Caudate nucleus (tissue), 63 donors: ENCODE measurements at places on chromosomes 16 and 17.

DNA sequence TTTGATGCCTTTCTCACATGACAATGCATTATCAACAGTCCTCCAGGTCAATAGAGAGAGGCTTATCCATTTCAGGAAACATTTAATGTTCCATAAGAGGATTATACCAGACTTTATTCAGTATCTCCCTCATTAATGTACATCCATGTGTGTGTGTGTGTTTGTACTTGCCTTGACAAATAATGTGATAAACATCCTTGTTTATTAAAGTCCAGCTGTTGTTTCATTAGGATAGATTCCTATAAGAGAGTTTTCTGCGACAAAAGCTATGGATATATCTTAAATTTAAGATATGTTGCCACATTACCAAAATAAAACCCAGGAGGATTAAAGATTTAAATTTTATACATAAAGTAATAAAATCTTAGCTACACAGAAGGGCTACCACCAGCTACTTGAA, 492.6 kb downstream of the TOX3 start:
- DNase-seq, result no peak

- no peak for DNase-seq
These were observed 787 bp downstream of the LHX1 start for GRCh38 chr17:36937959-36938565.

GRCh38 chr17:76658242-76658662, 14.7 kb upstream of the ST6GALNAC1 start:
- no peak for DNase-seq

DNA sequence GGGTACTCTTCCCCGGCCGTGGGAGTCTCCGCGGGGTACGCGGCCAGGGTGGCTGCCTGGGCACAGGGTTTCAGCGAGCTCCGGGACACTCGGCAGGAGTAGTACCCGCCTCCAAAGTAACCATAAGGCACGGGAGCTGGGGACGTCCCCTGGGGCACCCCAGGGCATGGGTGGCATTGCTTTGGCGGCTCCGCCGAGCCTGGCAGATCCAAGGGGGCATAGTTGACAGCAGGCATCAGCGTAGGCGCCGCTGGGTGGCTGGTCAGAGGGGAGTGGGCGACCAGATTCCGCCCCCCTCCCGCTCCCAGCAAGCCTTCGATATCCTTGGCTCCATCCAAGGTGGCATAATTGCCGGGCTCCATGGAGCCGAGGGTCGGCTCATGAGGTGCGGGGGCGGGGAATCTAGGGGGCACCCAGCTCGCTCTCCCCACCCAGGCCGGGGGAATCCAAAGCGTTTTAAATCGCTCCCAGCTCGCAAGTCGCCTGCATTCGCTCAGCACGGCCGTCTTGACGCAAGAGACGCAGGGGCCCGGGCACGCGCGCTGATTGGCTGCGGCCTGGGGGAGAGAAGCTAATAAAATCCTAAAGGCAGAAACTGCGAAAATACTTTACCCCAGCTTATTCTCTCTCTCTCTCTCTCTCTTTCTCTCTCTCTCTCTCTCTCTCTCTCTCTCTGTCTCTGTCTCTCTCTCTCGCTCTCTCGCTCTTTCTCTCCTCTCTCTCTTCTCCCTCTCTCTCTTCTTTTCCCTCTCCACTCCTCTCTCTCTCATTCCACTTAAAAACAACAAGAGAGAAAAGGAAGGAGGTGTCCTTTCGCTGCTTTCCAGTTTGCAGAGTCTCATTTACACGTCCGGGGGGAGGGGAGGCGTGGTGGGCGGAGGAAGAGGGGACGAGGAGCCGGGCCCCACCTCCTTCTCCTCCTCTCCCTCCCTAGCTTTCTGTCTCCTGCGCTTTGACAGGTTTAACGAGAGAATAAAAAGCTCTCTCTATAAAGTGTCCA, at the start of gene HOXB13:
HOXB13 (minus strand) TSS at position 519 of the 1,000 bp plus-strand sequence; CDS start at position 362, 157 bp downstream.
- no peak for DNase-seq
